ENCODE measurements at places on chromosomes 6 and 20.

GRCh38 chr6:14791526-14791925, 454.3 kb upstream of the JARID2 start:
- DNase-seq = no peak

GRCh38 chr6:78868116-78868515, 765 bp downstream of the IRAK1BP1 start:
- no peak for DNase-seq

- no peak for DNase-seq
These were observed 519.4 kb upstream of the ZNF337 start for GRCh38 chr20:26216025-26216424.

DNA sequence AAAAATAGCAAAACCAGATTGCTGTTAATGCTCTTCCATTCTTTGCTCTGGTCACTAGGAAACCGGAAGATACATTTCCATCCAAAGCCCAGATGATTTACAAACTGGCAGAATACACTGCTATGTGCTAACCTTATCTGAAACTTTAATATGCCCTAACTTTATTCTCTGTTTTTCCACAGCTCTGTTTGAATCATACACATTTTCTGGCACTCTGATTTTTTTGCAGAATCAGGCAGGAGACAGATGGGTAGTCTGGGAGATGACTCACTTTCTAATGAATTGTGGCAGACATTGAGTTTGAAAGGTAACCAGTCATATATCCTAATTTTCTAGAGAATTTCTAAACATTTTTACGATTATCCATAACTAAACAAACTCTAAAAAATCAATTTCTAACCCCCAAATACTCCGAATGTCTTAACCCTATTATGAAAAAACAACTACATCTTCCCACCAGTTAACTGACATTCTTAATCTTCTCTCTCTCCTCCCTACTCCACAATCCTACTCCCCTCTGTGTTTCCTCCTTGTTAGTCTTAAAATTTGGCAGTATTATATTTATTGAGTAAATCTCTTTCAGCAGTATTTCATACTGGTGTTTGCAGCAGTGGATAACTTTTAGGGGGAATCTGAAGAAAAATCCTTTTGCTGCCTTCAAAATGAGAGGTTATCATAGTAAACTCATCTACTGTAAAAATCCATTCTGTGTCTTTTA, 63.5 kb downstream of the MAN1A1 start:
- no peak for DNase-seq

- no peak for DNase-seq
These were observed 6.0 kb downstream of the CEP85L start for GRCh38 chr6:118645395-118645794.

DNA sequence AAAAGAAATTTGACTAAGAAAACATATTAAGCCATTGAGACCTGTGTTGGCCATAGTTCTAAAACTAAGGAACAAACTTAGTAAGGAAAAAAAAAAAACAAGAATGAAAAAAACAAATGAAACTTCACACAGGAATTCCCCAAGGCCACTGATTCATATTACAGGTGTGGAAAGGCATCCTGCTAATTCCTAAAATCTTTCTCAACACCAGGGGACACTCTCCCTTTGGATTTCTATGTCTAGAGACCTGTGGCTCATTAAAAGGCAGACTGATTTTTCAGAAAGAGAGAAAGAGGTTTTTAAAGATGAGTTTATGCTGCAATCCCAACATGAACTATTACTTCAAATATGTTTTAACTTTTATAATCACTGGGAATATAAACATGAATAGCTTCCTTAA, at the start of gene OR12D1:
OR12D1 (plus strand) TSS at position 341 of the 400 bp plus-strand sequence.
- no peak for DNase-seq

All from NCI-H2029 treated with DMSO at 0.1 percent for 48 hours (cell line).